ENCODE measurements at places on chromosomes 13 and 19.

GRCh38 chr13:83452292-83452950 lies 429.9 kb downstream of the SLITRK1 start:
- DNase-seq, result no peak

- DNase-seq, result peak; percentile 41
These were observed 48.0 kb upstream of the ADGRE5 start for GRCh38 chr19:14333101-14333871.

GRCh38 chr19:44003461-44004009 lies 778 bp downstream of the ZNF230 start:
- peak; percentile 37 for DNase-seq

DNA sequence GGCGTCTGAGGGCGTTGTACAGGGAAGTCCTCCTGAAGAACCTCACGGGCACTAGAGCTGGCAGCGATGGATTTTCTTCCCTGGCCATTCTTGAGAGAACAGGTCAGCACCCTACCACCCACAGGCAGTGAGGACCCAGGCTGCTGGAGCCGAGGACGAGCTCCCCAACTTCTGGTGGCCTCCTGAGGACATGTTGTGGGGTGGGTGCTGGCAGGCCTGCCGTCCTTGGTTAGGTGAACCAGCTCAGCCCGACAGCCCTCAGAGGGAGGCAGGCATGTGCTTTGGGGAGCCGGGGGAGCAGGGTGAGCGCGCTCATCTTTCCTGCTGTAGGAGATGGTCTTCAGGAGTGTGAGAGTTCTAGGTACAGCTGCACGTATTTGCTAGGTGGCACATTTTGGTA lies 15.4 kb downstream of the LYL1 start:
- no peak for DNase-seq

GRCh38 chr13:29526741-29527140 lies 68.7 kb downstream of the SLC7A1 start:
- DNase-seq, result no peak

DNA sequence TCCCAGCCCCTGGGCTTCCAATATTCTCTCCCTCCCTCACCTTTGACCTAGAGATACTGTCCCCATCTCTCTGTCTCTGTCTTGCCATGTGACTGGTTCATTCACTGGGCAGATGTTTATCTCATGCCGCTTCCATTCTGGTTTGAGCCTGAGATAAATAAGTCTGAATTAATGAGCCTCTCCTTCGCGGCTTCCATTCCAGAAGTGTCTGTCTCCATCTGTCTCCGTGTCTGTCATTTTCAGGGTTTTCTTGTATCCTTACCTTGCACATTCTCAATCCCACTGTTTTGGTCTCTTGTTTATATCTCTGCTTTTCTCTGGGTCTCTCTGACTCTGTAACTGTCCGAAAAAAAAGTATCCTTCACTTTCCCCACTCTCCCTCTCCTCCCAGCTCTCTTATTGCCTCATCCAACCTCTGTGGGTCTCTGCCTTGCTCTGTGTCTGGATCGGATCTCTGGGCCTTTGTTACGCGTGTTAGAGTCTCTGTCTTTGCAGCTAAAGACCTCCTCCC lies 4.3 kb downstream of the SPHK2 start:
- DNase-seq, result no peak

DNA sequence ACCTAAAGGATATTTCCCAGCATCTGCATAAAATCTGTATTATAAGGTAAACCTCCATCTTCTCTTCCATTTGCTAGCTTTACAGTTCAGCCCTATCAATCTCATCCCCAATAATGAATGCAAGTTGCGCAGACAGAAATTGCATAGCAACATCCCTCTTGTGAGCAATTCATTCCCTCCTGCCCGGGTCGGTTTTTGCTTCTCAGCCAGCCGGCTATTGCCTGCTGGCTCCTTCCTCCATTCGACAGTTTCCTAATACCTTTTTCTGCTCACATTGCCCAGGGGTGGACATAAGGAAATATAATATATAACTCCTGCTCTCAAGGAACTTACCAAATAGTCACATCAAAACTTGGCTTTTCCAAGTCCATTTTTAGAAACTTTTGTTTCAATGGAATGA lies 125.2 kb downstream of the FGF9 start:
- no peak for DNase-seq

DNA sequence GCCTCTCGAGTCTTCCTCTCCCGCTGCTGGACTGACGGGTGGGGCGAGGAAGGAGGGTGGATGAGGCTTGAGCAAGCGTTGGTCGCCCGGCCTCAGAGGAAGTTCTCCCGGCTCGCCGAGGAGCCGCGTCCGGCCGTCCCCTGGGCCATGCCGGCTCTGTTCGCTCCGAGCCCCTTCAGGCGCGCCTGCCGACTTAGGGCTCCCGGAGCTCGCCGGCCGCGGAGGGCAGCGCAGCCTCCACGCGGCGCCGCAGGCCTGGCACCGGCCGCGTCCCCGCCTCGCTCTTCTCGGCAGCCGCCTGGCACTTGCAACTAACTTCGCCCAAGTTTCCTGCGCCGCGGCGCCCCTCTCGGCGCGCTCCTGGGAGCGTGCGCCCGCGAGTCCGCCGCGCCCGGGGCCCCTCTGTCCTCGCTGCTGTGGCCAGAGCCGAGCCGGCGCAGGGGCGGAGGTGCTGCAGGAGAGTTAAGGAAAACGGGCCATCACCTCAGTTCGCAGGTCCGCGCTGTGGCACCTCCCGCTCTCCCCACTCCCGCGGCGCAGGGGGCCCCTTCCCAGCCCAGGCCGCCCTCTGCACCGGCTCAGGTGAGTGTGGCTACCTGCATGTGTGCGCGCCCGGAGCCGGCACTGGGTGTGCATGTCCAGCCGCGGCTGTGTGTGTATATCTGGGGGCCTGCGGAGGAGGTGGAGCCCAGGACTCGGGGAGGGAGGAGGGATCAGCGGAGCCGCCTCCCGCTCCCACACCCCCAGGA lies 641 bp upstream of the SOX21 start:
- peak; percentile 45 for DNase-seq

- DNase-seq, result no peak
These were observed at the start of the genes COL4A1 and COL4A2 for GRCh38 chr13:110306960-110307766. COL4A1 (minus strand) TSS chr13:110307157; CDS start chr13:110307027, 130 bp downstream. COL4A2 (plus strand) TSS chr13:110307284; CDS start chr13:110307904, 620 bp downstream.

- DNase-seq, result no peak
These were observed 83.6 kb upstream of the PDCD5 start for GRCh38 chr19:32497391-32497790.

DNA sequence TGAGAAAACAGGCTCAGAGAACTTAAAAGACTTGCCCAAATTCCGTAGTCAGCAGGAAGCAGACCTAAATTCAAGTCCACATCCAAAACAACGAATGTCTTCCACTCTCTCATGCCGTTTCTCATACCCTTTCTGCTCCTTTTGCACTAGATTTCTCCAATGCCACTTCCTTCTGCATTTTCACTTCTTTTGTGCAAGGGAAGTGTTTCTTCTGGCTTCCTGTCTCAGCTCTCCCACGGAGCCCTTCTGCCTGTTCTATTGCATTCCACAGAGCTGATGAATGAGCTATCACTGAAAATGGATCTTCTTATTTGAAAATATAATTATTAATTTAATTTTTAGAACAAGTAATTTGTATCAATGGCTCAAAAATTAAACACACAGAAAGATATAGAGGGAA lies 56.1 kb upstream of the STK24 start:
- no peak for DNase-seq

GRCh38 chr13:89763005-89763404 lies 1584.5 kb upstream of the MIR17HG start:
- no peak for DNase-seq

DNA sequence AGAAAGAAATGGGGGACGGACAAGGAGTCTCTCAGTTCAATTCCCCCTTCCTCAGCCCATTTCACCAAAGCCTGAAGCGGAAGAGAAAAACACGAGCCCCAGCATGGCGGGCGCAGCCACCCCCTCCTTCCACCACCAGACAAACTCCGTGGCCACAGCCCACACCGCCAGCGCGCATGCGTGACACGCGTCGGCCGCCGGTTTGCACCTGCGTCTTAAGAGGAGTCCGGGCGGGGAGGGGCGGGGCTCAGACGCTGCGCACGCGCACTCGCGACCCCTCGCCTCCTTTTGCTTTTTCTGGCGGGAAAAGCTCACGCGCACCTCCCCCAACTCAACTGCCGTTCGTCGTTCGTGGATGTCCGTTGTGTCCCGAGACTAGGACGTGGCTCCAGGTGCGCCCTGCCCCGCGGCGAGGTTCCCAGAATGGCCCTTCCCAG lies at the start of gene KASH5:
Gene KASH5, plus strand, starts transcription at position 314 of the 437 bp plus-strand sequence. CDS start 2,635 bp downstream, outside the sequence.
- DNase-seq, result peak; percentile 87

DNA sequence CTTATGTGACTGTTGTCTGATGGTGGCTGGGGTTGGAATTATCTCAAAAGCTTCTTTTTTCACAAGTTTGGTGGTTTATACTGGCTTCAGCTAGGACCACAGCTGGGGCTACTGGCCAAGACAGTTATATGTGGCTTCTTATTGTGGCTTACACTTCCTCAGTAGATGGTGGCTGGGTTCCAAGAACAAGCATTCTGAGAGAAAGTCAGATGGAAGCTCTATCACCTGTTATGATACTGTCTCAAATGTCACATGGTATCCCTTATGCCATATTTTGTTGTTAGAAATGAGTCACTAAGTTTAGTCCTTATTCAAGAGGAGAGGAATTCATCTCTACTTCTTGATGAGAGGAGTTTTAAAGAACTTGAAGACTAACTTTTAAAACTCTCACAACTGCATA lies 41.6 kb downstream of the NDFIP2 start:
- DNase-seq, result peak; percentile 41

- DNase-seq, result no peak
These were observed 7.4 kb downstream of the FUT6 start for GRCh38 chr19:5832061-5832460.

DNA sequence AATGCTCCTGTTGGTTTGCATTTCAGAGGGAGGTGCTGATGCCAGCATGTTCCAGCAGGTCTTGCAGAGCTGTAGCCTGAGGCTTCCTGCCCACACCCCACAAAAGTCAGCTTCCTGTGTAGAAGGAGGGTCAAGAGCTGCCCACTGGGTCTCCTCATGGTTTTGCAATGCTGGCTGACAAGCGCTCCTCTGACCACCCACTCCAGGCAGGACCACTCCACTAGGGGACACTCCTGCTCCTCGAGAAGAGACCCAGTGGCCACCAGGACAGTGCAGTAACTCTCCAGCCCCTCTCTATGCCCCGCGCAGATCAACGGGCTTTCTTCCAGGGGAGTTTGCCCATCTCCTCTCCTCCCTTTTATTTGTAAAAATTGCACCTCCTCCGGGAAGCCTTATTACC lies 72.9 kb upstream of the UQCRFS1 start:
- no peak for DNase-seq

GRCh38 chr13:74145249-74145975 lies 11.2 kb upstream of the KLF12 start:
- no peak for DNase-seq

DNA sequence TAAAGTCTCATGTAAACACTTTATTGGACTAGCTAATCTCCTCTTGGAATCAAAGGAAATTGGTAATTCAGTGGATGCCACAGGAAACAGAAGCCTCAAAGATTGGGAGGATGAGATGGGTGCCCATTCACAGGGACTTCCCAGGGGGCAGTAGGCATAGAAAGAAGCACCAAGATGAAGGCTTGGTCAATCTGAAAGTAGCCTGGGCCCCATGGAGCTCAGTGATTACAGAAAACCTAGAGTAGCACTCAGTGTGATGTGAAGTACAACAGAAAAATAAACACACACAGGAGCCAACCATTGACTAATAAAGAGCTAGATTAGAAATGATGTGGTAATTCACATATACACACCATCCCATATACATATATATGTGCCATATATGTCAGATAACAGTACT lies 560.6 kb downstream of the TBC1D4 start:
- no peak for DNase-seq

- no peak for DNase-seq
These were observed 3.2 kb downstream of the CCDC106 start for GRCh38 chr19:55651236-55651635.

DNA sequence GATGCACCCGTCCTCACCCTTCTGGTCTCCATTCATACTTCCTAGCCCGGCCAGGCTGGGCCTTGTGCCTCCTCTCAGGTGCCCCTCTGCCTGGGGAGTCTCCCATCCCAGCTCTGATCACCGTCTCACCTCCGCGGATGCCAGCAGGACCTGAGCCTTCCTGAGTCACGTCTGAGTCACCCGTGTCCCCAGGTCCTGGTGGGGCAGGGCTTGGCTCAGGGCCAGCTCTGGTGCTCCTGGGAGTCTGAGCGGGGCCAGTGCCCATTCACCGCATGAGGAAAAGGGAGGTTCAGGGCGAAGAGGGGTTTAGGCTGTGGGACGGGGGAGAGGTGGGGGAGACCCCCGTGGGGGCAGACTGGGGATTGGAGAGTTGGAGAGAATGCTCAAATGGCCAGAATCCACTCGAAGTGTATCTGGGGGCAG lies 593 bp downstream of the ATP8B3 start:
- peak; percentile 53 for DNase-seq

DNA sequence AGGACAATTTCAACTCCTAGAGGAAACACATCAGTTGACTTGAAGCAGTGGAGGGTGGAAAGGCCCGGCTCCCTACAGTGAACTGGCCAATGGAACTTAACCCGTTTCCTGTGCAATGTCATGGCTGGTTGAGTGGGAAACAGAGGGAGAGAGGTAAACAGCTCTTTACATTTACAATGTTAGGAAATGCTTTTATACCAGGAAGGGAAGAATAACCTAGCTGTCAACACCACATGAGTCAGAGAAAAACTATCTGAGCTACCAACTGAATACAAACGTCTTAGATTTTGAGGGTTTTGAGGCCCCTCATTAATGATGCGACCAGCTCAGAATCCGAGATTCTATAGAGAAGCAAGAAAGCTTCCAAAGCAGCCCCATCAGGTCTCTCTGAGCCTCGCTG lies 36.7 kb downstream of the CARD8 start:
- DNase-seq, result no peak

DNA sequence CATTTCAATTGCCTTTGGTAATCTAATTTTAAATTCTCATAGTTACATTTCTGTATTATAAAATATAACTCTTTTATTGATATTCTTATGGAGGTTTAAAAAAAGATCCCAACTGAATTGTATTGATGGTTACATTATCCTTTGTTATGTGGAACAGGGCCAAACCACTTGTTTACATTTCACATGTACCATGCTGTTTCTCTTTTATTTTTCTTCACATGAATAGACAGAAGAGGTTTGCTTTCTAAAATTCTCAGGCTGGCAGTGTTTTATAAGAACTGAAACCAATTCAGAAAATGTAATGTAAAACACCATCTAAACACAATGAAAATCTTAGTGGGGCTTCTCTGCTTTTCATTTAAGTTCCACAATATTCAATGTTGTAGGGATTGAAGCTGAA lies 122.5 kb downstream of the GPC5 start:
- DNase-seq, result no peak

DNA sequence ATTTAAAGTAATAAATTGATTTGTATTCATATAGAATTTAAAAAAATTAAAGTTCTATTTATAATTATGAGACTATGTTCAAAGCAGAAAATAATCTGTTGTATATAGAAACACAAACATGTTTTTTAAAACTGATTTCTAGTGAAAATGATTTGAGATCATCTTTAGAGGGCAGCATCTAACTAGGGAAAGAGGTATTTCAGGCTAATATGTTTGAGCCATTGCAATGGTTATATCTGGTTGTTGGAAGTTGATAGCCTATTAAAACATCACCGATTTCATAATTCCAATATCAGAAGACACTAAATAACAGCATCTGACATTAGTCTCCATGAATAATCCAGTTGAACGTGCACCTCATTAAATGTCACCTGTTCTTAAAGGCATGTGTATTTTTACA lies 79.8 kb upstream of the SLITRK6 start:
- no peak for DNase-seq

GRCh38 chr19:33080761-33081681 lies at the start of gene GPATCH1:
GPATCH1 (plus strand) TSS chr19:33081181; CDS start chr19:33081194, 13 bp downstream.
- DNase-seq, result peak; percentile 94
